ENCODE measurements at places on chromosomes 16 and 17. TPM values are rescaled to one million over a fixed set of nuclear protein-coding genes. Genes with fewer than 3 reads are reported as not detected.

Gene CHST5
- not detected for total RNA-seq

Gene FNDC8
- total RNA-seq: not detected

Gene LRRC75A
- total RNA-seq: 2.5 TPM

Gene NPIPB6
- 1.2 TPM for total RNA-seq

Gene ATPAF2
- total RNA-seq: 12.9 TPM

Gene OTOP3
- total RNA-seq: not detected

Gene ATMIN
- 37.1 TPM for total RNA-seq

Gene TEDC2
- total RNA-seq: 2.7 TPM

Gene CCL4L2
- not detected for total RNA-seq

Gene CLN3
- 14.8 TPM for total RNA-seq

Gene HES7
- total RNA-seq: 0.12 TPM

Gene NPIPB8
- 0.87 TPM for total RNA-seq

Gene EFCAB13
- total RNA-seq: 2.4 TPM

Gene RAP1GAP2
- total RNA-seq: 0.99 TPM

Gene ENPP7
- total RNA-seq: not detected

Gene HEATR9
- not detected for total RNA-seq

Gene NLRC5
- 19.9 TPM for total RNA-seq

Gene HBQ1
- not detected for total RNA-seq

Gene TBX2
- 72.3 TPM for total RNA-seq

Gene KRTAP9-2
- not detected for total RNA-seq

Gene GAS2L2
- total RNA-seq: not detected

Gene MYL11
- not detected for total RNA-seq

Gene CEMP1
- total RNA-seq: 0.12 TPM

Gene HOXB13
- total RNA-seq: not detected

Gene FASN
- 118 TPM for total RNA-seq

Gene KRT33A
- total RNA-seq: not detected

Gene FBXO39
- 0.37 TPM for total RNA-seq

Gene CIBAR2
- not detected for total RNA-seq

Gene TSC2
- 53.0 TPM for total RNA-seq

Gene CCL16
- total RNA-seq: not detected

Gene APRT
- total RNA-seq: 64.6 TPM

Gene SP2
- total RNA-seq: 1.6 TPM

Gene SPEM1
- total RNA-seq: not detected

Gene CA4
- 0.25 TPM for total RNA-seq

Gene TMEM100
- 0.25 TPM for total RNA-seq

Gene FOXL1
- total RNA-seq: 31.0 TPM

Gene HMOX2
- 70.1 TPM for total RNA-seq

Gene KIF22
- total RNA-seq: 21.1 TPM

Gene UTS2R
- not detected for total RNA-seq

Gene TERB1
- total RNA-seq: 0.13 TPM

Gene CALB2
- total RNA-seq: not detected

Gene MAPK7
- total RNA-seq: 10.7 TPM

Gene PRAC1
- total RNA-seq: not detected

Gene RBFOX1
- not detected for total RNA-seq

Gene SEPTIN1
- 0.06 TPM for total RNA-seq

Gene PRAC2
- total RNA-seq: not detected

Gene C1QL1
- total RNA-seq: 0.31 TPM

Gene PRSS21
- total RNA-seq: not detected

Gene ADAD2
- total RNA-seq: not detected

Gene ATP2A3
- total RNA-seq: 2.0 TPM

Gene PRRT2
- 0.26 TPM for total RNA-seq

Gene CA7
- not detected for total RNA-seq

Gene SOX8
- total RNA-seq: 1.4 TPM

Gene KRT20
- not detected for total RNA-seq
